Kasumi-1 (cell line): ENCODE measurements at places on chromosomes 6 and 20.

DNA sequence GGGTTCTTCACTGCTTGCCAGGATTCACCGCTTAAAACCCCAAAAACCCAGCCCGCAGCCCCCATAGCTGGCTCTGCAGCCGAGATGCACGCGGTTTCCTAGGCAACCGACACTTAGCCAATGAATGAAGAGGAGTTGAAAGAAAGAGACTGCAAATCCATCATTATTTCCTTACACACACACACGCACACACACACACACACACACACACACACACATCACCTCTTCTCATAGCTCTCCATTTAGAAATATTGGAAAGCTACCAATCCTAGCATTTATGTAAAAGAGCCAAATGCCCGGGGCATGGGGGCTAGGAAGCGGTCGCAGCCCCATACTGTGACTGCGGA lies 3.4 kb upstream of the TUBB2B start:
- no peak for DNase-seq

- DNase-seq, result peak; percentile 97
Measured at GRCh38 chr20:3767427-3768341, at the start of gene ADISSP. Gene ADISSP (minus strand): TSS chr20:3767753. CDS start chr20:3760100, 7,653 bp downstream.

GRCh38 chr20:53299831-53300230 lies 293.8 kb downstream of the ZNF217 start:
- no peak for DNase-seq

DNA sequence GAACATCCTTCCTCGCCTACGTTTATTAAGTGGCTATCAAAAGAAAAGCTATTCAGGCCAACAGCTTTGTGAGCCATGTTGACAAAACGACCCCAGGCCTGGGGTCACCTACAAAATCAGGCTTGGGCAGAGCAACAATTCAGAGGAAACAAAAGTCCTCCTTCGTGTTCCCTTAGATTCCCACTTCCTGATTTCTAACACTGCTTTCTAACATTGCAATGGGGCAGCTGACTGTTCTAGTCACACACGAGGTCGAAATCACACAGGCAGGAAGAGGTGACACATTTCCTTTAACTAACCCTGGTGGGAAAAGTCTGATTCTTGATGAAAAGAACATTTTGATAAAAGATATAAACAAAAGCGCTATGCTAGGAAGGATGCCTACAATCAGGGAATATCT lies 31.9 kb downstream of the WDR27 start:
- peak; percentile 78 for DNase-seq

DNA sequence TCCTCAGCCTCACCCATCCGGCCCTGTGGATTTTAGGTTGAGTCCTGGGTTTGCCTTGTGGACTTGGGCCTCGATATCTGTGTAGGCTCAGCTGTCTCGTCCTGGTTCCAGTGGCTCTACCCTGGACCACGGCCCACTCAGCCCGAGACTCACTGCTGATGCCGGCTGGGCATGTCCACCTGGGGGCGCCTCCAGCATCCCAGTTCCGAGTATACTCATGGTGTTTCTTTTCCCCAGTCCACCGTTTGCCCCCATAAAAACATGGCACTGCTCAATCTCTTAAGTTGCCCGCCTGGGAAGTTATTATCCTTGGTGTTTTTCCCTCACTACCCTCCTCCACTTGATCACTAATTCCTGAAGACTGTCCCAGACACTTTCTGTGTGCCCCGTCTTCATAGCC lies 99.1 kb downstream of the ARID1B start:
- DNase-seq, result no peak

DNA sequence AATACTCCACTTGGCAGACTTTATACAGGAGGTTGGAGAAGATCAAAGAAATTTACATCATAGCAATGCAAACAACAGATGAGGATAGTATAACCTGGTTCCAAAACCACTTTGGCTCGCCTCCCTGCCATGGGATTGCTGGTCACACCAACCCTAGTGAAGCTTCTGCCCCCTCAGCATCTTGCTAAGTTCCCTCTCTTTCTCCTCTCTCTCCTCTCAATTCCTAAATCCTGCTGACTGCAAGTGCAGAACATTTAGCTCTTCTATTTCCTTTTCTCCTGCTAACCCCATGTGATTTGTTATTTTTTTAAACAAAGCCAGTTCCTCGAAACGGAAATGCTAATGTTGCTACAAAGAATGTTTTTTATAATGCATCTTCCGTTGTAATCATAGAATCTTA lies 50.3 kb upstream of the LY86 start:
- DNase-seq, result no peak

DNA sequence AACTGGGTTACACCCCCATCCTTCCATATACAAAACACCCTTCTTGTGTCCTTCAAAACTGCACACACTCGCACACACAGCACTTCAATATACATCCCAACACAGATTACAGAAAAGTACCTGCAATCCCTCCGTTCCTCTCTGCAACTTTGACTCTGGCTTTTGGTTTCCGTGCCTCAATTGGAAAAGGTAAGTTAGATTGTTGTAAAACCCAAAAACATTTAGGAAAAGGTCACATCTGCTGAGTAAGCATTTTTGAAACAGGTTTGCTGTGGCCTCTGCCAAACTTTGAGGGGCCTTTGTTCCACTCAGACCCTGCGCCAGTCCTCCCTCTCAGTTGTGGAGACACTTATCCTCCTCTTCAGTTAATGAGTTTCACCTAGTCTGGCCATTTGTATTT lies 4.2 kb downstream of the NKX2-4 start:
- DNase-seq, result no peak

- peak; percentile 89 for DNase-seq
Measured at GRCh38 chr6:13702809-13703302, 8.8 kb downstream of the RANBP9 start.

- no peak for DNase-seq
Measured at GRCh38 chr20:31930779-31931178, 21.1 kb downstream of the PDRG1 start.

- DNase-seq, result no peak
Measured at GRCh38 chr6:1335367-1336037, 23.6 kb downstream of the FOXQ1 start.

- no peak for DNase-seq
Measured at GRCh38 chr6:45467853-45468252, 90.1 kb upstream of the SUPT3H start.

DNA sequence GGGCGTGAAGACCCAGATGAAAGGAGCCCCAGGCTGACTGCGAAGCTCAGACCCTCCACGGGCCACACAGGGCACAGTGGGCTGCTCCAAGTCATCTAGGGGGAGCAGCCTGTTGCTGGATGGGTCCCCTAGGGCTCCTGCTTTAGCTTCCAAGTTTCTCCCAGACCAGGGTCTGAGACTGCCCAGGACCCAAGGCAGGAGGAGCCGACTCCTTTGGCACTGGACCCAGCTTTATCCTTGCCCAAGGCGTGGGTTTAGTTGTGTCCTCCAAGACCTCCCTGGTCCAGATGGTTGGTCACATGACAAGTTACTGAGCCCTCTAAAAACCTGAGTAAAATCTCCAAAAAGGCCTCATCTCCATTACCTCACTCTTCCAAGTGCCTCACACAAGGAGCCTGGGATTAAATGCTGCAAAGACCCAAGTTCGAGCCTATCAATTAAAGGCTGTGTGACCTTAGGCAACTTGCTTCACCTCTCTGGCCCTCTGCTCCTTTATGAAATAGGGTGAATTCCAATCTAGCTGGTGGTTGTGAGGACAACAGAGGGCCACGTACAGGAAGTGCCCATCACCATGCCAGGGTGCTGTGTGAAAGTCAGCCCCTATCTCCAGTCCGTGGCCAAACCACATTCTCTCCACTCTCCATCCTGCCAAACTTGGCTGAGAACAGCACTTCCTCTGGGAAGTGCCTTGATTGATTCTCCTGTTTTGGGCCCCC lies 2.5 kb downstream of the NECAB3 start:
- no peak for DNase-seq

GRCh38 chr20:58054780-58055373 lies 173.6 kb downstream of the ANKRD60 start:
- no peak for DNase-seq

DNA sequence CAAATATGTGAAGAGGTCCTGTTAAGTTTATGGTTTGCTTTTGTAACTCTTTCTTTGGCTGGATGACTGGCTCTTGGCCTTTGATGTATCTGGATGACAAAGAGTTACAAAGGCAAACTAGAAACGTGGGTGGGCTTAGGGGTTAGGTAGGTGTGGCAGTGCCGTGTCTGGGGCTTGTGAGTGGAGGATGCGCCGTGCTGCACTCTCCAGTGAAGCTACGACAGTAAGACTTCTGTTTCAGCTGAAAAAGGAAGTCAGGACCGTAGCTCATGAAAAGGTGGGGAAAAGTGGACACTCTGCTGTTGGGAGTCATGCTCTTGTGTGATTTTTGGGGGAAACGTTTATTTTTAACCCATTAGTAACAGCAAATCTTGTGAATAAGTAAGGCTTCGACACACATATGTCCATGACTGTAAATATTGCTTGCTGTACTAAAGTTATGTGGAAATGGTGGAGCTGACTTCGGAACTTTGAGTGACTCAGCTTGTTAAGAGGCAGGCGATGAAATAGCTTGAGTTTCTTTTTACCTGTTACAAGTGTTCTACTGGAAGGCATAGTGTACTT lies 45.6 kb downstream of the DUSP22 start:
- no peak for DNase-seq

DNA sequence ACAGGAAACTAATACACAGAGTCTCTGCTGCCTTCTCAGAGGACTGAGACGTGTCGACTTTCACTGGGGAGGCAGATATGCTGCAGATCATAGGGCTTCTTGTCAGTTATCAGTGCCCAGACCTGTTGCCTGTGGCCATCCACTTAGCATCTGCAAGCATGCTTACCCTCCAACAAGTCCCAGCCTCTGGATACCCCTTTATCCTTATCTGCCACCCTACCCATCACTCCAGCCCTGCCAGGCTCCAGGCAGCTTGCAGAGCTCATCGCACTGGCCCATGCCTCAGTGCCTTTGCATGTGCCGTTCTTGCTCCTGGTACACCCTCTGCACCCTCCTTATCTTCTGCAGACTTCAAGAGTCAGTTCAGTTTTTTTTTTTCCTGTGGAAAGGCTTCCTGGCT lies 119.2 kb downstream of the TOX2 start:
- no peak for DNase-seq

DNA sequence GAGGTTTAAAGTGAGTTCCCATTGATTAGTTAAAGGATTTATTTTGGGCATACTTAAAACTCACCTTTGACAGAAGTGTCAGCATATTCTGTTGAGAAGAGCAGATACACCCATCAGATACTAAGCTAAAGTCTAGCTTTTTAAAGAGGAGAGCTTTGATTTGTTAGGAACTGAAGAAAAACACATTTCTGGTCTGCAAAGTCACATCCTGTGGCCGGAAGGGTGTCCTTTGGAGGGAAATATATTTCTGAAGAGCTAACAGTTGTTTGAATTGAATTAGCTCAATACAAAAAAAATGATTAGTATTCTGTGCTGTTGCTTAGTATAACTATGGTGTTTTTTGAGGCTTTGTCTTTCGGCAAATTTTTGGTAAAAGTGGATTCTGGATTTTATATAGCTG lies 302.7 kb downstream of the RFPL4B start:
- no peak for DNase-seq

DNA sequence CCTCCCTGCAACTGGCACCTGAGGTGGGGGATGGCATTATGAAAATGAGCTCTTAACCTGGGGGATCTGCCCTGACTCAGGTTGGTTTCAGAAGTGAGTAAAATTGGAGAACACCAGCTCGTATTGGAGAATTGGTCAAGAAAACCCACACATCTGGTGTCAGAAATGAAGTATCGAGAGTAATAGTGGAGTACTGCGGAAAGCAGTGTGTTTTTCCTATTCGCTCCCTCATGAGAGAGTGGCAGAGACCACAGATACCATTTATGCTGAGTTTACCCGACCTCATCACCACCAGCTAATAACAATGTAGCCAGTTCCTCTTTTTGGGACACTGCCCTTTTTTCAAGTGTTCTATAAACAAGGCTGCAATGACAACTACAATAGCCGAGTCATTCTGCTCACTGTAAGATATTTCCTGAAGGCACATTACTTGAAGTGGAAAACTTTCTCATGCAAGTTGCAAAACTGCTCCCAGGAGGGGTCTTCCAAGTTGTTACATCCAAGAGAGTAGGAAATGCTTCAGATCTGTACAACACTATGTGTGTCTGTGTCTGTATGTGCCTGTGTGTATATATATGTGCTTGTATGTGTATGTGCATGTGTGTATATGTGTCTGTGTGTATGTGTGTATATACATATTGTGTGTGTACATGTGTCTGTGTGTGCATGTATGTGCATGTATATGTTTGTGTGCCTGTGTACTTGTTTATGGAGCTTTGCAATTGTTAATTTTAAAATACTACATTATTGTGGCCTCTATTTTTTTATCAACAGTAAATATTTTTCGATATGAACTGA lies 106.0 kb upstream of the CST7 start:
- peak; percentile 70 for DNase-seq

DNA sequence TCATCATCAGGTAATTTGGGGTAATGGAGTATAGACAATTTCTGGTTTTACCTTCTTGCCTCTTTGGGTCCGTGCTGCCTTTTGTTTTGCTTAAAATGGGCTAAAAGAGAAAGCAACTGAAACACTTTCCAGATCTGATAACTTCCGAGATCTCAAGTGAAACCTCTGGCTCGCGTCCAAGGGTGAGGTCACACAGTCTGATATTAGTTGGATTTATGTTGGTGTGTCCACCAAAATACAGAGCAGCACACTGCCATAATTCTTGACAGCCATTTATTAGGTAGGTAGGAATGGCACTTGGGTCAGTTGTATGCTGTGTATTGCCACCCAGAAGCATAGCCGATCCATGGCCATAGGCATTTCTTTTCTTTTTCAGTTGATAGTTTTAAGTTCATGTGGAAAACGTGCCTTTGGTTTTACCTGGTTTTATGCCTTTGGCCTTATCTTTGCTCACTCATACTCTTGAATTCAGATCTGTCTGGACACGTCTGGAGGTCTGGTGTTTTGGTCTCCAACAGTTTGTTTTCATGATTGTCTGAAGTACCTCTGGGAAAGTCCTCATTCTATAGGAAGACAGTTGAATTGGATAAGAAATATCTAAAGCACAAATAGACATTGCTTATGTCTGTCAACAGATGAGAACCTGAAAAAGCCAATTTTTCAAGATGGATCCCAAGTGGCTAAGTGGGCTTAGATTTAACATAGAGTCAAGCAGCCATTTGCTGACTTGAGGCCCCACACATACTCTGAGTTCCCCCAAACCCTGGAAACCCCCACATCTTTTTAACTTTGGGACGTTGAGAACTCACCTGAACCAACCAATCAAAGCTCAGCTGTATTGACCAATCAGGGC lies 320.8 kb downstream of the SOX4 start:
- no peak for DNase-seq

GRCh38 chr6:78302411-78302810 lies 564.9 kb upstream of the IRAK1BP1 start:
- DNase-seq, result no peak

DNA sequence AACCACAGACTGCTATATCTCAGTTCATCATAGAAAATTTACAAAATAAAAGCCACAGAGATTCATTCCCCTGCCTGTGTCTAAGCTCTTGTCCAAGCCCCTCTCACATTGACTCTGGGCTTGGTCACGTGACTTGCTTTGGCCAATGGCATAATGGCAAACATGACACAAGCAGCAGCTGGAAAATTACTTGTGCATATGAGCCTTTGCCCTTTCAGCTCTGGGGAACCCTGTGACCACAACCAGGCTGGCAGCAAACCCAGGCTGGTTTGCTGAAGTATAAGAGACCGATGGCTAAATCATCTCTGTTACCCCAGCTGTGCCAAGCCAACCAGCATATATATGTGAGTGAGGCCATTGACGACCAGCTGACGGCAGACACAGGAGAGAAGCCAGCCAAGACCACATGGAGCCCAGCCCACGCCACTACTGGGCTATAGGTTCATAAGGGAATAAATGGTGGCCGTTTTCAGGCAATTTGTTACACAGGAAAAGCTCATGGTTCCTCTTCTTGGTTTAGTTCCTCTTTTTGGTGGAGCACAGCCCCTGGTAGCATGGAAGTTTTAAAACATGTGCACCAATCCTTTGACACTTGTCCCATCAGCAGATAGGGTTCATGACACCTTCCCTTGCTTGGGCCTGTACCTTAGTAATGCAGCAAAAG lies 31.8 kb upstream of the RSPO4 start:
- peak; percentile 96 for DNase-seq
